ENCODE measurements at places on chromosomes 12 and 14. TPM values are rescaled to one million over a fixed set of nuclear protein-coding genes. Genes with fewer than 3 reads are reported as not detected.
A peak's percentile ranks its signal among the peaks of the same experiment; 100 is the strongest.

Gene MIA2
- 16.8 TPM for total RNA-seq

Gene GLT8D2
- total RNA-seq, result 0.69 TPM

GRCh38 chr14:55454264-55455002 lies 14.0 kb upstream of the TBPL2 start:
- DNase-seq, result no peak

- no peak for DNase-seq
Observed at GRCh38 chr14:69231486-69231885, 28.5 kb upstream of the GALNT16 start.

Gene BEGAIN
- total RNA-seq, result 0.59 TPM

DNA sequence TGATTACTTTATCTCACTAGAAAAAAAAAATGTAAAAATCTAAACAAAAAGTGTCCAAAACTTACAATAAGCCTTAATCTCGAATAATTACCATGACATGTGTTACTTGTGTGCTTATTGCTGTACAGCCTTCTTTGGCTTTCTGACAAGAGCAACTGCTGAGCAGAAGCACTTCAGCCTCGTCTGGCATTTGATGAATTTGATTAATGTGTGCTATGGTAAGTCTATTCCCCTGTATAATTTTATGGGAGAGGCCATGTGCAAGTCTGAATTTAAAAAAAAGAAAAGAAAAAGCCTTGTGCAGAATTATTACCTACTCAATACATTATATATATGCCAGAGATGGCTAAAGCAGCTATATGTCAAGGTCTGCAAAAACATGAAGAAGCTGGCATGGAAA lies 113.9 kb downstream of the AEBP2 start:
- DNase-seq, result no peak

DNA sequence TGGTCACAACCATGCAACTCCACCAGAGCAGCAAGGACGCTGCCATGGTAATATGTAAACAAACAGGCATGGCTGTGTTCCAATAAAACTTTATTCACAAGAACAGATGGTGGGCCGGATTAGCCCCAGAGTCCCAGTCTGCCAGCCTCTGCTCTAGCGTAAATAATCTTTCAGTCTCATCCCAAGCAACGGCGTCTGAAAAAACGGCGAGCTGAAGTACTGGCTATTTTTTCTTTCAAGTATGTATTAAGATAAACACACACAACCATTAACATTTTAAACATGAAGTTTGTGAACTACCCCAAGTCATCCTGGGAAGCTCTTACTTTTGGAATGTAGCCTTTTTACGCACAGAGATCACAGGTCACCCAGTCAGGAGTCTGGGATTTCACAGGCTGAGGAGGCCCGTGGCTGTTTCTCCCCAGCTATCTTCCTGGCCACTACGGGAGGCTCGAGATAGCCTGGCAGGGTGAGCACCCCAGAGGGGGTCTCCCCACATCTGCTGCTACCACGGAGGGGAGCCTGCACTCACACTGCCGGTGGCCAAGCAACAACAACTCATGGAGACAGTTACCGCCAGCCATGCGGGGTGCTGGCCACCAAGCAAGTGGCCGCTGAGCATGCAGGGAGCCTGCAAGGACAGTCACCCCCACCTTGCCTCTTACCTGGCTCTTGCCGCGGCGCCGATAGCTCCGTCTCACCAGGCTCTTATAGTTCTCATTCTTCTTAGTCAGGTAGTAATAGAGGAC lies 124.6 kb downstream of the RFLNA start:
- DNase-seq, result no peak

Gene TEX22
- 1.2 TPM for total RNA-seq

Gene POTEM
- not detected for total RNA-seq

DNA sequence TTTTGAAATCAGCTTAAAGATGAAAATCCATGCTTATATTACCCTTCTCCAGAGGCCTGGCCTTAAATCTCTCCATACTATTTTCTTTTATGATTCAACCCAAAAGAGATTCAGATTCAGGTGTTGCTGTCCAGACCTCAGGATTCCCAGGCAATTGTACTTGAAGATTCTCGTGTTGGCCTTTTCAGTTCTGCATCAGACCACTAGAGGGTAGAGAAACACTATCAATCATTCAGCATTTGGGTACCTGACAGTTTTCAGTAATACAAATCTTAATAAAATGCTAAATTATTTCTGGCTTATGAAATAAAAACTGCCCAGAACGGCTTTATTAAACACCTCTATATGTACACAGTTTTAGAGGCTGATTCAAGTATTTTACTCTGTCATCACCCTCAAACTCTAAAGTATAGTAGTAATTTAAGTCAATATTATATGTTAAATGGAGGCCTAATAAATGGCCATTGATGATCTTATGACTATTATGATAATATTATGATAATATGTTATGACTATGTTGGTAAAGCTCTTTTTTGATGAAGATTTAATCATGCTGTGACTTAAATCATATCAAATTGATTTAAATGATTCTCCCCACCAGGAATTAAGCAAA lies 301.1 kb downstream of the DUSP6 start:
- peak; percentile 62 for DNase-seq

Gene SIX6
- total RNA-seq, result not detected

GRCh38 chr14:36600431-36600830 lies 18.0 kb upstream of the NKX2-8 start:
- no peak for DNase-seq

GRCh38 chr12:122080149-122081082 lies 1.9 kb downstream of the MLXIP start:
- peak; percentile 79 for DNase-seq

DNA sequence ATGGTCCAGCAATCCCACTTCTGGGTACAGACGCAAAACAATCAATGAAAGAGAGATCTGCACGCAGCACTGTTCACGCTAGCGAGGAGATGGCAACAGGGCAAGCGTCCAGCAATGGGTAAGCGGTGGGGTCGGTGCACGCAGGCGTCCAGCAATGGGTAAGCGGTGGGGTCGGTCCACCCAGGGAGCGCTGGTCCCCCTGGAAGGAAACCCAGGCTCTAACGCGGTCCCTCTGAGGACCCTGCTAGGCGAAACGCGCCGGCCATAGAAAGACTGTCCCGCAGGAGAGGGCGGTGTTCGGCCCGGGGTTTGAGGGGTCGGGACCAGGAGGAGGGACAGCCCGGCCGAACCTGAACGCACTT lies 618 bp upstream of the PGAM5 start:
- peak; percentile 87 for DNase-seq

Gene SPIC
- not detected for total RNA-seq

GRCh38 chr14:75884198-75884611 lies 97.6 kb downstream of the TGFB3 start:
- peak; percentile 64 for DNase-seq

GRCh38 chr12:57717131-57717530 lies 21.4 kb downstream of the AGAP2 start:
- DNase-seq, result no peak

DNA sequence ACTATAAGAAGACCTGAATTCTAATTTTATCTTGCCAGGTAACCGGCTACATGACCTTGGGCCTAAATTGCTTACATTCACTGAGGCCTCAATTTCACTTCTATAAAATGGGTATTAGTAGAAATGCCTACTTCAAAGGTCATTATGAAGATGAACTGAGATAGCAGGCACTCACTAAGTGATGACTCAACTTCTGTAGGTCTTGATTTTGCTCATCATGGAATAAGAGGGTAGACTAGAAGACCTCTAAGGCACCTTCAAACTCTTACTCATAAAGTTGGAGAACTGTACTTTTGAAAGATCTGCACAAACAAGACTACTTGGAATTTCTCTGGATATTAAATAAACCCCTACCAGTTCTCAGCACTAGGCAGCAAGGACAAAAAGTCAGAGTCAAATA lies 39.3 kb upstream of the FRMD6 start:
- DNase-seq, result no peak

DNA sequence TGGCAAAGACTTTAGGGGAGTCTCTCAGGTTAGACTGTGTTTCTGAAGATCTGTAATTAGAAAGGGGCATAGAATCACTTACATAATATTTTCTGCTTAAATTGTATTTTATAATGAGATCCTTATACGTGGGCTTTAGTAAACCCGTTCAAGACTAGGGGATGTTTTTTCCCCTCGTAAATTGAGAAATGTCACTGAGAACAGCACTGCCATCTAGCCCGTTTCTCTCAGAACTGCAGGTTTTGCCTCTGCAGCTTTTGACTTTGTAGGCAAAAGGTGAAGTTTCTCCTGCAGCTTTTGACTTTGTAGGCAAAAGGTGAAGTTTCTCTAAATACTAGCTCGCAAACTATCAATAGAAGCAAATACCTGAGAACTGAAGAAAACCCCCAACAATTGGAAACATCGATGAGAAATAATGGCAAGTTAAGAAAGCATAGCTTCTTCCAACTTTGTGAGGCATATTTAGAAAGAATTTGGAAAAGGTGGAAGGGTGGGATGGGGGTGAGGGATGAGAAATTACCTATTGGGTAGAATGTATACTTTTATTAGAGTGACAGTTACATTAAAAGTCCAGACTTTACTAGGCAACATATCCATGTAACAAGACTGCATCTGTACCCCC lies 9.9 kb upstream of the ASPG start:
- peak; percentile 60 for DNase-seq

Gene HCAR1
- 0.18 TPM for total RNA-seq

Gene USP44
- 8.7 TPM for total RNA-seq

Gene DAO
- not detected for total RNA-seq

Gene CARMIL3
- 4.4 TPM for total RNA-seq

- DNase-seq, result no peak
Observed at GRCh38 chr14:35963209-35963608, 137.1 kb downstream of the BRMS1L start.

All from endodermal cell (in vitro differentiated cells).